ENCODE measurements at places on chromosomes 13 and 19.

- no peak for DNase-seq
These were observed 1.3 kb downstream of the KLF16 start for GRCh38 chr19:1862068-1862423.

DNA sequence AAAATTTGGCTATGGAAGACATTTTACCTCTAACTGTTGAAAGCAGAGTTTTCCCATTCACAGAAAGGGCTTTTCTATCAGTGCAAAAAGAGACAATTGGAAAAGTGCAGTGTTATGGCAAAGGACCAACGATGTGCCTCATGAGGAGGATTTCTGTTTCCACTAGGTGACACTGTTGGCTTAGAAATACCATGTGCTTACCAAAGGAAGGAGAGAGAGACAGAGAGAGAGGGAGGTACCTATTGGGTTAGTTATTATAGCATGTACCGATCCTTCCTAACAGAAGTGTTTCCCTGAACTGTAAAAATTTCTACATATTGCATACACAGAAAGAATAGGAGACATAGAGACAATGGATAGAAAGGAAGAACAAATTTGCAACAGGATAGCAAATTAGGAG is 23.9 kb upstream of the PSG4 start:
- no peak for DNase-seq

- no peak for DNase-seq
These were observed 16.1 kb downstream of the MED16 start for GRCh38 chr19:876780-877314.

DNA sequence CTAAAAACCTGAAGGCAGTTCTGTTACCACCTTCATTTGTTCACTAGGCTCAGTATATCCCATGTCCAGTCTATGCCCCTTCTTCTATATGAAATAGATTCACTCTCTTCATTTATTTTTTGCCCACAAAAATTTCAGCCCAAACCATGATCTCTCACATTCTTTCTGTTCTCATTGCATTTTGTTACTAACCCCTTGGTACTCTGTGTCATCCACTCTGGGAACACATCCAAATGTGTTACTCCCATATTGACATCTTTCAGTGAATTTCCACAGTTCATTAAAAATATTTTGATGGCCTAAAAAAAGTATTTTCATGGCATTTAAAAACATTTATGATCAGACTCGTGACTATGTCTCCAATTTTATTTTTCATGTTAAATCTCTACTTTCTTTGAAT is 378.9 kb downstream of the SLITRK1 start:
- DNase-seq = no peak

GRCh38 chr13:76992548-76993001 is 694 bp downstream of the CLN5 start:
- DNase-seq = no peak

DNA sequence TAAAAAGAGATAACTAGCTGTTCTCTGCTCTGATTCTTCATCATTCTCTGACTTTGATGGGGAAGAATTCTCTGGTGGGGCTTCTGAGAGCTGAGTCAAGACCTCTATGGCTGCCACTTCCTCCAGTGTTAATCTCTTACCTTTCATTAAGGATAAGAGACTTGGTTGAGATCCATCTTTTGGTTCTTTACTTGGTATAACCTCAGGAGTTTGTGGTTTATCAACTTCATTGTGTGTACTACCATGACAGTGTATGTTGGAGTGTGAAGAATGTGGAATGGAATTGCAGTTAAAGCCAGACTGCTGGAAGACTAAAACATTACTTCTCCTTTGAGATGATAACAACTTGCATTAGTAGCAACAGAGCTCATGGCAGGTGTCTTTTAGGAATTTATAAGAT is 222.0 kb downstream of the SLITRK5 start:
- no peak for DNase-seq

DNA sequence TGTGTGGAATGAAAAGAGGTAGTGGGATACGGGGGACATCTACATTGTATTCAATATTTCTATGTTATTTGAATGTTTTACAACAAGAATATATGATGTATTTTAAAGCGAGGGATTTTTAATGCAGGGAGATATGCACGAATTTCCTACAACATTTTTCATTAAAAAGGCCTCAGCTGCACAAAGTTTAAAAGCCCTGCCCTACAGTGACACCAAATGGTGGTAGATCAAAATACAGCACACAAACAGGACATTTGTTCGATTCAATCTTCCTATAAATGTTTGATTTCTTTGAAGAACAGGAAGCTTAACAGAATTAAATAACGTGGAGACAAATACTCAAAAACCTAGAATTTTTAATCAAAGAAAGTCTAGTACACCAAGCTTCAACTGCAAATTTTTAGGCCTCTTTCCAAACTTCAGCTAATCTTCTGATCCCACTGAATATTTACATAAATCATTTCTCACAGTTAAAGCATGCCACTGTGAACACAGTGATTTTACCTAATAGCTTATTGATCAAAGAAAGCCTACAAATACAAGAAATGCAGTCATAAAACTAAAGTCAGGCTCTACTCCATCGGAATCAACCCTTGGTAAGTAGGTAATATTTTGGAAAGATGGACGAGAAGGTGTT is 257.2 kb downstream of the DIAPH3 start:
- DNase-seq = no peak

DNA sequence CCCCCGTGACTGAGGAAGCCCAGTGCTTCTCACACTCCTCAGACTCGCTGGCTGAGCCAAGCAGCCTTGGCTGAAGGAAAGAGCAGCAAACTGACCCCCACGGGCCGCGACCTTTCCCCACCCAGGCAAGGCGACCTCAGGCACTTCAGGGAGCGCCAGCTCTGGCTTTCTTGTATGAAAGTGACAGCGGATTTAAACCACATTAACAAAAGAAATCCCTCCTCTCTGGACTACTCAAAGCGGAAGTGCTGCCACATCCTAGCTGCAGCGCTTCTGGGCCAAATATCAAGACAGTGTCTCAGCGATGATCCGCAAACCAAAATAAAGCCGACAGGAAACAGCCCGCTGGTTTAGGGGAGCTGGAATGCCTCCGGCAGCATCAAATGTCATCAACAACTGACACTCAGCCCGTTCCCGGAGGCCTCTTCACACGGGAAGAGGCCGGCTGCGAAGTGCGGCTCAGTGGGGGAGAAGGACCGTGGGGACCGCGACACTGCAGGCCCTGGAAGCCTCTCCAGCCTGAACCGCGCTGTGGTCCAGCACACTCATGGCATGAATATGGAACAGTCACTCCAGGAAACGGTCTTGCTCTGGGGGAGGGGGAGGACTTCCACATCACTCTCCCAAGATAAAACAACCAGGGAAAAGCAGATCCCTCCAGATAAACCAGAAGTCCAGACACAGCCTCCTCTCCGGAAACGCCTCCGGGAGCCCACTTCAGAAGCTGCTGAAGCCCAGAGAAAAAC is 1.4 kb downstream of the RASA3 start:
- no peak for DNase-seq

GRCh38 chr19:2503521-2504109 is 27.7 kb downstream of the GADD45B start:
- DNase-seq = peak; percentile 67
